Parietal lobe (tissue), 2 donors: ENCODE measurements at places on chromosomes 2 and 18. TPM values are rescaled to one million over a fixed set of nuclear protein-coding genes. Genes with fewer than 3 reads are reported as not detected.

Gene SLC16A14
- total RNA-seq: 49.5 TPM

Gene FBLN7
- total RNA-seq: 2.5 TPM

Gene BOLL
- total RNA-seq: not detected

Gene DSC2
- 4.1 TPM for total RNA-seq

Gene GAL3ST2
- 1.3 TPM for total RNA-seq

Gene KCTD1
- 34.4 TPM for total RNA-seq

Gene TCF7L1
- total RNA-seq: 3.4 TPM

Gene CBLN2
- 43.8 TPM for total RNA-seq

Gene STARD6
- total RNA-seq: not detected

Gene CHRND
- not detected for total RNA-seq

Gene RNF152
- total RNA-seq: 82.9 TPM

Gene HOXD11
- total RNA-seq: not detected

Gene CYB5A
- total RNA-seq: 14.4 TPM

Gene DPY30
- 60.4 TPM for total RNA-seq

Gene KIAA2012
- total RNA-seq: 1.9 TPM

Gene VWA3B
- 1.3 TPM for total RNA-seq

Gene AMER3
- 45.4 TPM for total RNA-seq

Gene MDH1B
- total RNA-seq: 4.7 TPM

Gene MEP1B
- total RNA-seq: not detected

Gene STAT1
- total RNA-seq: 21.0 TPM

Gene TMX3
- 127 TPM for total RNA-seq

Gene GCC2
- total RNA-seq: 60.1 TPM

Gene ZNF892
- 62.3 TPM for total RNA-seq
